Head of caudate nucleus (tissue), 42 donors: ENCODE measurements at places on chromosomes 2 and 18.

DNA sequence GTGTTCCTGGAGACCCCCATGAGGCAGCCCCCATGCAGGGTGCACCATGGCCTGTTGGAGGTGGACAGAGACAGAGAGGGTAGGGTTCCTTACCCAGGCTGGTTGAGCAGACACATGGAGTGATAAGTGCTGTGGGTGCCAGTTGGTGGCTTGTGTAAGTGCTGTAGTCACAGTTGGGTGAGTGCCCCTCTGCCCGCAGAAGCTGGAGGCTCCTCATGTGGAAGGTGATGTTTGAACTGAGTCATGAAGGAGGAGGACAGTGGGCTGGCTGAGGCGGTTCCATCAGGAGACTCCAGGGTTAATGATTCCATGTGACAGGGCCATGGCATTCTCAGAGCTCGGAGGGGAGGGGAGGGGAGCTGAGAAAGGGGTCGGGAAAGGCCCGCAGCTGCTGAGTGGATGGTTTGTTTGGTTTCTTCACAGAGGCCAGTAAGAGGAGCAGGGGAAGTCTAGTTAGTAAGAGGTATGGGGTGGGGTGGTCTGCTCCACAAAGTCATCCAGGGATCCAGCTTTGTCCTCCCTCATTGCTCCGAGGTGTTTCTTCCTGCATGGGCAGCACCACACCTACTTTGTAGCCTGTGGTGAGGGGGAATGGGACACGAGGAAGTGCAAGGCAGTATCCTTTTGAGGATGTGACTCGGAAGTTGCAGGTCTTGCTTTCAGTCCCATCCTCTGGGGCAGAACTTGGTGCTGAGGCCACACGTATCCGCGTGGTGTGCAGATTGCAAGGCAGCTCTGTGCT lies 13.6 kb downstream of the IMPA2 start:
- DNase-seq = no peak

DNA sequence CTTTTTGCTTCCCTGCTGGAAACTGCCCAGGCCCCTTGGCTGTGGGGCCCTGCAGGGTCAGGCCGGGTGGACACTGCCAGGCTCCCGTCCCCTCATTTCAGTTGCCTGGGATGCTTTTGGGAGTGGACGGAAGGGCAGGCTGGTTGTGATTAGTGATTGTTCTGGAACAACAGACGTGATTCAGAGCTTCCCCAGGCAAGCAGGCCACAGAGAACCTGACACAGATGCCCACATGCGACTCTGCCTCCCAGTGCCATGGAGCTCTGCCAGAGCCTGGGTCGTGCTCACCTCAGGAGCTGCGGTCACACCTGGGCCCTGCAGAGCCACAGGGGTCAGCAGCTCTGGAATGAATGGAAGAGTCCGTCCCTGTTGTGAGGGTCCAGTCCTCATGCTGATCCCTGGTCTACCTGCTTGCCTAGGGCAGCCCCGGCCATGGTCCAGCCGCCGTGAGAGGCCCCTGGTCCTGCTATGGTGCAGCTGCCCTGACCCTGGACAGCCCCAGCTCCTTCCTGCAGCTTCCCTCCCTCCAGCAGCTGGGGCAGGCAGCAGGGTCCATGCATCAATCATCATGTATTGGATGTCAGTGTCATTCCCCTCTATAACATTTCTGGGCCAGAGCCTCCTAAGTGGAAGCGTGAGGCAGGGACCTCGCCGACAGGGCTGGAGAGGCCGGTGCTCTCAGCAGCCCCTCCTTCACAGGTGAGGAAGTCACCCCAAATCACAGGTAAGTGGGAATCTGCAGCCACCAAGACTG lies 518.6 kb upstream of the MYT1L start:
- DNase-seq = no peak

GRCh38 chr2:42652086-42652485 lies 83.7 kb downstream of the MTA3 start:
- DNase-seq = no peak

GRCh38 chr2:155867564-155867963 lies 465.0 kb downstream of the NR4A2 start:
- no peak for DNase-seq

DNA sequence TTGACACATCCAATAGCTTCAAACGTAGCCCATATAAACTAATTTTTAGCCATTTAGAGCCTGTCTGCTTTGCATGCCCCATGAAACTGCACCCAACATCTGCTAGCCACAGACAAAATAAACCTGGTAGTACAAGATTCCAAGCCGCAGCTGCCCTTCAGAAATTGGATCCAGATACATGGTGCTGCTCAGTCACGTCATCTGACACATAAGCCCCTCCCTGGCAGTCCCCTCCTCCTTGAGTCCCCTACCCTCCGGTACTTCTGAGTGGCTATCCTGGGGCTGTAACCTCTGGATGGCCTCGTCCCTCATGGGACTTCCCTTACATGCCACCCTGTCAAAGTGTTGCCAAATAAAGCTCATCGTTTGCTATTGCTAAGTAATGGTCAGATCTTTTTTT lies 33.8 kb downstream of the PROC start:
- DNase-seq = no peak

DNA sequence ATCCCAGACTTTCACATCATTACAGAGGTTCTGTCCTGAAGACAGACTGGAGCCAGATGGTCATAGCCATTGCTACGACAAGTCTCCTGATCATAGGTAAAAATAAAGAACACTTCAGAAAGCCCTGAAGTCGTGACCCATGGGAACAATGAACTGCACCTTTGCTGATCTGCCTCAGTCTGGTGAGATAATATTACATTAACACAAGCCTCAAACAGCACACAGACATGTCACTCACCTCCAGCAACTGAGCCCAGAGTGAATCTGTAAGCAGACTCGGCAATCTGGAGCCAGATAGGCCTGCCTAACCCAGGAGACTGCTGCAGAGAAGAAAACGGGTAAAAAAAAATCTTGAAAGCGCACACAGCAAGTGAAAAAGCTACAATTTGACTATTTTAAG lies 79.2 kb downstream of the SLC25A12 start:
- no peak for DNase-seq

DNA sequence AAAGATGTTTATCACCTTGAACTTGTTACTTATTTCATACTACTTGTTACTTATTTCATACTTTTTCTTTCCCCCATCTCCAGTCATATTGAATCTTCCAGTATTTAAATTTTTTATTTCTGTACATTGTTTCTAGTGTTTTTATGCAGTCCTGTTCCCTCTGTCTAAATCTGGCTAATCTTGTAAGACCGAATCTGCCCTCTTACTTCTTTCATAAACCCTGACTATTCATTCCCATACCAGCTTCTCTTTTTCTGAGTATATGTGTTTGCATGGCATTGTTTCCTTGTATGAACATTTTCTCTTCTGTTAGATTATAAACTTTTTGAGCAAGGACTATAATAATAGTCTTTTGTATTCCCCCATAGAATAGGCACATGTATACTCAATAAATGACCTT lies 131.7 kb downstream of the TAF4B start:
- no peak for DNase-seq

GRCh38 chr2:159454185-159454584 lies 162.2 kb downstream of the BAZ2B start:
- no peak for DNase-seq

GRCh38 chr18:46771141-46771540 lies 14.3 kb upstream of the ST8SIA5 start:
- DNase-seq = no peak

DNA sequence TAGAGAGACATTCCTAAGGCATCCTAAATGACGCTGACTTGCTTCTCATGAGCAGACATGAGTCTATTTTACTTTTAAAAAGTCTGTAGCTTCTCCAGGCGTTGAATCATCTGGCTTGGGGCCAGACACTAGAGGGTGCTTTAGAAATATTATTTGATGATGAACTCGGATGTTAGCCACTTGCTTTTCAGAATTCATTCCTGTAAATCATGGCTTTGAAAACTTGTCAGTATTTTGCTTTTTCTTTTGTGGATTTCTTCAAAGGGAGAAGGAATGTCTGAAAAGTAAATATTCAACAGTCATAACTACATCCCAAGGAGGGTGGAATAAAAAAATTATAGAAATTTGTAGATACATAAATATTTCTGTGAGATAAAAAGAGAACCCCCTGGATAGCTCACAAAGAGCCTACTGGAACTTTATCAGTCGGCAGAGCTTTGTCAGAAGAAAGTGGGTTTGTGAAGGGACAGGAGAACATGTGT lies 370.8 kb downstream of the OSR1 start:
- peak; percentile 58 for DNase-seq

DNA sequence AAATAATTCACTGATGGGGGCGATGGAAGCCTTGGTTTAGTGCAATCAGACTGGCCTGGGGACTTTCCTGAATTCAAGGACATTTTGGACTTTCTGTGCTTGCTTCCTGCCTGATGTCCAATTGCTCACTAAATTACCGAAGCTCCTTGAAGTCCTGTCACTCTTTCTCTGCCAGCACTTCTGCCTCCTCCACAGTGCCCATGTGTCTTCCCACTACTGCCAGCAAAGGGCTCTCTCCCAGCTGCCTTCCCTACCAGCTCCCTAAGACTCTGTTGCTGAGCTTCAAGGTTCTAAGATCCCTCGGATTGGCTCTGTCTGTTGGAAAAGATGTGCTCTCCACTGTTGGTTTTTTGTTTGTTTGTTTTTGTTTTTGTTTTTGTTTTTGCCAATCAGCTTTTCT lies 158.1 kb downstream of the MTCL1 start:
- DNase-seq = no peak

DNA sequence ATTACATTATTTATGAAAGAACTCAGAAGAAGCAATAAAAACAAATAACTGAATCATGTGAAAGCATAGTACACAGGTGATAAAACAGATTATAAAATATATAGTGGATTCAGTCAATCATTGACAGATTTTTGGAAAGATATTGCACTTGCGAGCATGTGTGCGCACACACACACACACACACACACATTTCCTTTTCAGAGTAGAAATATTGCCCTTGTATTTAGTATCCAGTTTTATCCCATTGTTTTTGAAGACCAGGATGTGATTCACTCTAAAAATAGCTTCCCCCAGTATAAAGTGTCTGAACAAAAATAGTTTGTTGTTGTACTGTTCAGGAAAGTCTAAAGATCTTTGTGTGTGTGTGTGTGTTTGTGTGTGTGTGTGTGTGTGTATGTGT lies 145.5 kb downstream of the CALCRL start:
- no peak for DNase-seq

DNA sequence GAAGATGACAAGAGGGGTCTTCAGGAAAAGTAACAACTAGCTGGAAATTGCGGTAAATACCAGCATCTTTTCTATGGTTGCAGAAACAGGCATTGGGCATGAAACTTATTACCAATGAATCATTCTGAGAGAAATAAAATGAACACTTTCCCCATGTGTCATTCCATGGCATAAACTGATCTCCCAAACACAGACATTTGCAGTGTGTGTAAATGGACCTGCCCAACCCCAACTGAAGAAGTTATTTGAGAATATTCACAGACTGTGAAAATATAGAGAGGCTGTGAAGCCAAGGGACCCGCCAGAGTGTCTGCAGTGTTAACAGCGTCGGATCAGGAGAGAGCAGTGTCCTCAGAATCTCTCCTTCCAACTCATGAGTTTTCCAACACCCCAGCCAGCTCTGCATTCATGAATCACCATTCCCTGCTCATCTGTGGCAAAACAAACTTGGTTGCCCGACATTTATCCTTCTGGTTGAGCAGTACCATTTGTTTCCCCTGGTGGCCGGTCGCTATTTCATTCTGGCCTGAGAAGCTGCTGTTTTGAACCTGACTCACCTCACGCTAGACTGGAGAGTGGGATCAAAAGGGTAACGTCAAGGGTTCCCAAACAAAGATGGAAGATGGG lies 238.4 kb downstream of the PID1 start:
- DNase-seq = no peak

GRCh38 chr2:214934006-214934405 lies 124.5 kb upstream of the BARD1 start:
- DNase-seq = no peak

DNA sequence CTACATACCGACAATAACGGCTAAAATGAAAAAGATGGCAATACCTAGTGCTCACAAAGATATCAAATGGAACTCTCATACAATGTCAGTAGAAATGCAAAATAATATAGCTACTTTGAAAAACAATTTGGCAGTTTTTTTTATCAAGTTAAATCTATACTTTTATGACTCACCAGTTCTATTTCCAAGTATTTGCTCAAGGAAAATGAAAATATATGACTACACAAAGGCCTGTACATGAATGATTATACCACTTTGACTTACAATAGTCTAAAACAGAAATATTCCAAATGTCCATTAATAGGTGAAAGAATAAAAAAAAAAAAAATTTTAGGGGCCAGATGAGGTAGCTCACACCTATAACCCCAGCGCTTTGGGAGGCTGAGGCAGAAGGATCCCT lies 219.8 kb downstream of the ZRANB3 start:
- DNase-seq = no peak

- no peak for DNase-seq
Measured at GRCh38 chr2:215447056-215447455, 11.2 kb upstream of the FN1 start.

- no peak for DNase-seq
Measured at GRCh38 chr2:44358503-44358902, 2.8 kb downstream of the PREPL start.

GRCh38 chr2:100060875-100061274 lies 81.5 kb downstream of the AFF3 start:
- DNase-seq = no peak

- no peak for DNase-seq
Measured at GRCh38 chr2:126883666-126884040, 15.0 kb upstream of the TEX51 start.

- no peak for DNase-seq
Measured at GRCh38 chr2:214077727-214078126, 333.1 kb upstream of the VWC2L start.

DNA sequence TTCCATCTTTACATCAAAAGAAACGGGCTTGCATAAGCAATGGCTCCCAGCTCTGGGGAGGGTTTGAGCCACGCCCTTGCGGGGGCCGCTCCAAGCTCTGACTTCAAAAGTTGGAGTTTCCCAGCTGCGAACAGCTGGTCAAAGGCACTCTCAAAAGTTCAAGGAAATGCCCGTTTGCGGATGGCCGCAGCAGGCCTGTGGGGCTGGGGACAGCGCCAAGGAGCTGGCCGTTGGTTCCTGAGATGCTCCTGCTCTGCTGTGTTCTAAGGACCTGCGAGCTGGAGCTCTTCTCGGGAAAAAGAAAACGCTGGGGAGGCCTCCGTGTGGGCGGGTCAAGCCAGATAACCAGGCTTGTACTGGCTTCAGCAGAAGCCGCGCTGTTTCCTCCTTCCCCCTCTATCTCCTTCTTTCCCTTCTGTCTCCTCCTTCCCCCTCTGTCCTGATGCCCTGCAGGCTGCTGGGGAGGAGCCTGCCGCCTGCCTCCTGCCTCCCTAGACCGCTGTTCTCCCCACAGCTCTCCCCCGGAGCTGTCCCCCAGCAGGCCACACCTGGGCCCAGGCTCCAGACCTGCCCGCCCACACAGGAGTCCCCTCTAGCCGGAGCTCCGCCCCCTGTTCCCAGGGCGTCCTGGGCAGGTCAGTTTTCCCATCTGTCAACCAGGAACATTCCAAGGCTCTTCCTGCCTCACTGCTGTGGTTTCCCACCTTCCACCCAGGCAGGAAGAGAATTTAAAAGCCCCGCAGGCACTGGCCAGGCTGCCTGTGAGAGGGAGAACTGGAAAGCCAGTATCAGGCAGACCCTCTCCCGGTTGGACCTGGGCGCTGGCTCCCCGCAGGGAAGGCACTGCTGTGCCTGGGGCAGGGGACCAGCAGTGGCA lies 14.1 kb downstream of the KLF11 start:
- no peak for DNase-seq
